Upper lobe of right lung (tissue), 1 donor: ENCODE measurements at places on chromosomes 3 and 15. TPM values are rescaled to one million over a fixed set of nuclear protein-coding genes. Genes with fewer than 3 reads are reported as not detected.

Gene HYKK
- 4.1 TPM for total RNA-seq

- DNase-seq, result no peak
Observed at GRCh38 chr3:88032245-88032644, 26.6 kb downstream of the CGGBP1 start.

- no peak for DNase-seq
Observed at GRCh38 chr3:104677932-104678331, 688.8 kb upstream of the ALCAM start.

DNA sequence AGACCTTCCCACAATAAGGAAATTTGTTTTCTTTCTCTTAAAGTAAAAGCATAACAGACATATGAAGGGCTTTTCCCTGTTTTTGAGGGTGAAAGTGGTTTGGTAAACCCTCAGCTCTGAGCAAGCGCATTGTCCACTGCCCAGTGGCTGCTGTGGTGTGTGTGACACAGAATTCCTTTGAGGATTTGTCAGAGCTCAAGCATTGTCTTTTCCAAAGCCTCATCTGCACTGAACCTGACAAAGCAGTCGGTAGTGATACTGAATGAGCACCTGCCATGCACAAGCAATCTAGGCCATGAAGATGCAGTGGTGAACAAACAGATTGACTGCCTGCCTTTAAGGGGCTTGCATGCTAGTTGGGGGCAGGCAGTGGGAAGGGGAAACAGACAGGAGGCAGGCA, 128.3 kb downstream of the PLCL2 start:
- DNase-seq, result no peak

- no peak for DNase-seq
Observed at GRCh38 chr3:185532901-185533300, 19.5 kb downstream of the LIPH start.

Gene CDC25A
- 0.90 TPM for total RNA-seq

- DNase-seq, result no peak
Observed at GRCh38 chr3:71533588-71533987, 49.9 kb downstream of the FOXP1 start.

DNA sequence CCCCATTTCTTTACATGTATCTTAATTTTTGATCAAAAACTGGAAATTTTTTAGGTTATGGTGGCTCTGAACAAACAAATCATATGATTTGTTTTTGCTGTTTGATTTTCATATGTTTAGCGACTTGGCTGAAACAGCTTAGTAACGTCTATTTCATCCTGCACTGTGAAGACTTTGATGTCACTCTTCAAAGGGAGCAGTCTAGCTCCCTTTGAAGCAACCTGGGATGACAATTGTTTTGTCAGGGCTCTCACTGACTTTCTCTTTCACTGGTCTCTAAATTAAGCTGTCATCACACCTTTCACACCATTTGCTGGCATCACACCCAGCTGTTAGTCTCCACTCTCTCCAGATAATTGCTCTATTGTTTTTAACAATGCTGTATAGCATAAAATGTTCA, 896.9 kb downstream of the IGSF11 start:
- no peak for DNase-seq

Gene TLR9
- 0.87 TPM for total RNA-seq

Gene MYLK
- 248 TPM for total RNA-seq

DNA sequence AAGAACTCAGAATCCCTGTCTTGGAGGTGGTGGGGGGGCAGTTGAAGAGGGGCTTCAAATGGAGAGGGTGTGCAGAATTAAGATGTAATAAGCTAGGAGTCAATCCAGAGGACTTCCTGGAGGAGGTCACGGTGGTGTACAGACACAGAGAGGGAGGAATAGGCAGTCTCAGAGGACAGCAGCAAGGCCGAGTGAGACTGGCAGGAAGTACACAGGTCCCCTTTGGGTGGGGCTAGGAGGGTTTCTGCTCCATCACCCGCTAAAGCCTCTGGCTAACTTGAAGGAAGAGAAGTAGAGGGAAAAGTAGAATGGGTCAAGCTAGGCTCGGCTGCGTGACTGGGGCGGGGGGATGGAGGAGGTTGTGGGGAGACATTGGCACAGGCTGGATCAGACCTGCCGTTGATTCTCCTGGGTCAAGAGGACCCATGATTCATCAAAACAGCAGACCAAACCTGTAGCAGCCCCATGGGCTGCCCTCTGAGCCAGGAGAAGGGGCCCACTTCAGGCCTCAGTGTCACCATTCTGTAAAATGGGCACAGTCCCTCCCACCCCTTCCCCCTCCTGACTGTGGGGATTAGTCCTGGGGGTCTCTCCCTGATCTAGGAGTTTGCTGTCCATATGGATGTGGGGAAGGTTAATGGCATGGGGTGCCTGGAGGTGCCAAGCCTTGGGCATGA, 16.9 kb downstream of the CSPG4 start:
- DNase-seq, result no peak

Gene SNTN
- not detected for total RNA-seq

GRCh38 chr3:47434849-47435248, 40.9 kb downstream of the SCAP start:
- no peak for DNase-seq

Gene TMCO5A
- total RNA-seq, result not detected

Gene ALDH1A2
- 27.3 TPM for total RNA-seq

DNA sequence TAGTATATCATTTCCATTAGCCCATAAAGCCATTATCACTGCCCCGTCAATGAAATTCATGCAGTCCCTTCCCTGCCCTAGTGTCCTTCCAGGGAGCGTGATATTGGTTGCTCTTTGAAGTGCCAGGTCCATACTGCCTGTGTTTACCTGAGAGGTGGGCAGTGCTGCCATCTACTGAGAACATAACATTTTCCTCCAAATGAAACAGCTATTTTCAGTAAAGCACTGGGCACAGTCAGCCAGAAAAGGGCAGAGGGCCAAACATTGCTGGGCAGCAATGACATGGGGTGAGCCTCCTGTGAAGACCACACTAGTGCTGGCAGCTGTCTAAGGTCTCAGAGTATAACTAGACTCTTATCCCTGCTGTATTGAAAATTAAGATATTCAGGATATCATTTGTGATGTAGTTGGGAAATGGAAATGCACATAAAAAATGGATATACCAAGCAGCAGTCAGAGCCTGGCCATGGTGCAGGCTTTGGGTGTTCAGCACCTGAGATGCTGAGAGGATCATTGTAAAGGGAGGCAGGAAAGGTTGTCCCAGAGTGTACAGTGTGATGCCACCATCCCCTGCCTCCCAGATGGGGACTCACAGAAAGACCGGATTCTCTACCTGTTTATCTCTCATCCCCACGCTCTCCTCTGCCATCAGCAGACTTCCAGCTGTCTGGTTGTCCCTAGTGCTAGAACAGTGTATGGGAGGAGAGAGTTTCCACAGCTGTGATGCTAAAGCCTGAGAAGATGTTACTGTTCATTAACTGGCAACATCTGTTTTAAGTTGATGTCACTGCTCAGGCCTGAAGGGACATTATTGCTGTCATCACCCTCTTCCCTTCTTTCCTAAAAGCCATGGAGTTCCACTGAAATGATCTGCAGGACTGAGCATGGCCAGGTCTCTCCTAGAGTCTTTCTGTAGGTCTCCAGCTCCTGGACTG, 108.8 kb downstream of the ARNT2 start:
- no peak for DNase-seq

Gene SH2D7
- not detected for total RNA-seq

Gene TPM1
- total RNA-seq, result 229 TPM

- DNase-seq, result no peak
Observed at GRCh38 chr3:112814266-112814665, 32.4 kb downstream of the CD200R1L start.

DNA sequence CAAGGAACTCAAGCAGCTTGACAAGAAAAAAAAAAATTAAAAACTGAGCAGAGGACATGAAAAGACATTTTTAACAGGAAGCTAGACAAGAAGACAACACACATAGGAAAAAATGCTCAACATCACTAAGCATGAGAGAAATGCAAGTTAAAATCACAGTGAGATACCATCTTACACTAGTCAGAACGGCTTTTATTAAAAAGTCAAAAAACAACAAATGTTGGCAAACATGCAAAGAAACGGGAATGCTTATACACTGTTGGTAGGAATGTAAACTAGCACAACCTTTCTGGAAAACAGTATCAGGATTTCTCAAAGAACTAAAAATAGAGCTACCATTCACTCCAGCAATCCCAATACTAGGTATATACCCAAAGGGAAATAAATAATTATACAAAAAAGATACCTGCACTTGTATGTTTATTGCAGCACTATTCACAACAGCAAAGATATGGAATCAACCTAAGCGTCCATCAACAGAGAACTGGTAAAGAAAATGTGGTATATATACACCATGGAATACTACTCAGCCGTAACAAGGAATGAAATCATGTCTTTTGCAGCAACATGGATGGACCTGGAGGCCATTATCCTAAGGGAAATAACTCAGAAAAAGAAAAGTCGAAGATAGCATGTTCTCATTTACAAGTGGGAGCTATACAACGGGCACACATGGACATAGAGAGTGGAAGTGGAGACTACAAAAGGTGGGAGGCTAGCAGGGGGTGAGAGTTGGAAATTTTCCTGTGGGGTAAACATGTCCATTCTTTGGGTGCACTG, 5.2 kb downstream of the GOLIM4 start:
- no peak for DNase-seq

DNA sequence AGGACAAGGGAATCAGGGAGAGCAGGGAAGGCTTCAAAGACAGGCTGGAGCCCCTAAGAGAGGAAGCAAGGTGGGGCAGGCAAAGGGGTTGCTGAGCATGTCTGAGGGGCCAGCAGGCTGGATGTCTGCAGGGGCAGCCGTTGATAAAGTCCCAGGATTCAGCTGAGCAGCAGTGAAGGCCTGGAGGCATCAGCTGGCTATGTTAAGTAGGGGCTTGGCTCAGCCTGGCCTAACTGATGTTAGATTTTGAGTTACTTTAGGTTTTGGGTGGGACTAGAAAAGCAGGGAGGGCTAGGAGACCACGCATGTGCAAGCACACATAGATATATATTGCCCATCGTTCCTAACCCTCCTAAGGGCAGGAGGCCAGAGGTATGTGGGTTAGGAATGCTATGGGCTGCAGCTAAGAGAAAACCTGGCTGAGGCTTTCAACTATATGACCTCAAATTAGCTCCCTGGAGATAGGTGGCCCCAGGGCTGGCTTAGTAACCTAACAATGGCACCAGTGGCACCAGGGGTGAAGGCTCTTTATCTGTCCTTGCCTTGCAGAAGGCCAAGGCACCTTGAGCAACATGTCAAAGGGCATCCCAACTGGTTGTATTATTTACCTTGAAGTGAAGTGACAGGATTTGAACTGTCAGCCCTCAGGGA, 331.5 kb upstream of the CTDSPL start:
- DNase-seq, result no peak

DNA sequence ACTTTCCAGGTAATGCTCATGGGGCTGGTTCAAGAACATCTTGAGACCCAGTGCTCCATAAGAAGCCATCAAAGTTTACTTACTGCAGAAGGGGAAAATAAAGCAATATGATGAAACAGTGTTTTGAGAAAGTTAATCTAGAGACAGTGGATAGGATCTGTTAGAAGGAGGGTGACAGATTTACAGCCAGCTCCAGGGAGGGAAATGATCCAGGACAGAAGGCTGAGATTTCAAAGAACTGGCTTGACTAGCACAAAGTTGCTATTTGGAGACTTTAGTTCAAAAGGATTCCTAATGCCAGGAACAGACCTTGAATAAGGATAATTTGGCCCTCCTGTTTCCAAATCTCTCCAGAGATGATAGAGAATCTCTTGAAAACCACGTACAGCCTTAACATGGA, 166.5 kb upstream of the NECTIN3 start:
- DNase-seq, result no peak

Gene RAD54L2
- total RNA-seq, result 27.9 TPM

- DNase-seq, result no peak
Observed at GRCh38 chr15:64092864-64093626, 593 bp downstream of the CIAO2A start.

DNA sequence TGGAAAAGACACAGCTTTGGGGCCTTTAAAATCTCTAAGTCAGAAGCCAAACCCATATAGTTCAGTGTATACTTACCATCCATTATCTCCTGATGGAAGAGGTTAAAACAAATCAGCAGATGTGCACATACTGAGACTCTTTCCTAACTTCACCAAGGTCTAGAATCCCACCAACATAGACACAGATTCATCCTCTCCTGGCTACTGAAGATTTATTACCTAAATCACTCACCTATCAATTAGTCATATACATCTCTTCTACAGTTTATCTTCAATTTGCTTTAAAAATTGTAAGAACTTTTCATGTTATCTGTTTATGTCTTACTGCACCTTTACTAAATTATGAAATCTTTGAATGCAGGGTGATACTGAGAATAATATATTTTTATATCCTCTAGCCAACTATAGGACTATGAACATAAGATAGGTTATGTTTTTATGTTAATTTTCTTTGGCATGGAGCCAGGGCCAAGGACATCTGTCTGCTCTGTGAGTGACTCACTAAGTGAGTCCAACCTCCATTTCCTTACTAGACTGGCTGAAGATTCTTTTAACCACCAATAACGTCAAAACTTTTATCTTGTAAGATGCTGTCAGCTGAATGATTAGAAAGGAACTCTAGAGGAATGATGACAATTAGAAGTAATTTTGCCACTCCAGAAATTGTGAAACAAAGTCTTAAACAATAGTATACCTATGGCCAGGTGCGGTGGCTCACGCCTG, 397.6 kb downstream of the FOXP1 start:
- DNase-seq, result no peak

Gene FEZF2
- not detected for total RNA-seq

DNA sequence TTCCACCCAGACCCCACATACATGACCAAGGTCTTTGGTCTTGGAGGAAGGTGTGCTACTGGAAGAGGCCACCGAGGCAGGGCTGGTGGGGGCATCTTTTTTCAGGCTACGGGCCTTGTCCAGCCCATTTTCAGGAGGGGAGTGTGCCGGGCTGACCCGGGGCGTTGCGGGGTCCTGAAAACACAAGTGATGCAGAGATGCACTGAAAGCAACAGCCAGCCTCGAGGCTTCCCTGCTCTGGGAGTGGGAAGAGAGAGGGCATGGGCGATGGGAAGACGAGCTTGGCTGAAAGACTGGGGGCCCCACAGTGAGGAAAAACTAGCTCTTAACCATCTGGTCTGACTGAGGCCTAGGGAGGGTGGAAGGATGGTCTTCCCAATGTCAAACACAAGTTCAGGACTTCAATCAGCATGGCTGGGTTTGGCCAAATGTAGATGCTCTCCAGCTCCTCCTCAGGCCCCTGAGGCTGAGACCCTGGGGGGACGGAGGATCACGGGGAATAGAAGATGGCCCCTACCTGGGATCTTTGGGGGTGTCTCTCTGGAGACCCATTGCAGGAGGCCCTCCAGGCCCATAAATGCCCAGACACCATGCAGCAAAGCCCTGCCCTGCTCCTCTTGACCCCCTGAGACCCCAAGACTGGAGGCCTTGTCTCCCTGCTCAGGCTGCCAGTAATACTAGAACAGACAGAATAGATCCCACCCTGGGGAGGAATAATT, 38.9 kb downstream of the TLE3 start:
- DNase-seq, result no peak

- DNase-seq, result no peak
Observed at GRCh38 chr3:56870436-56870835, 68.7 kb upstream of the ARHGEF3 start.

Gene MKRN2OS
- not detected for total RNA-seq

GRCh38 chr3:102124282-102124681, 275.0 kb downstream of the NFKBIZ start:
- DNase-seq, result no peak

Gene CLDN16
- total RNA-seq, result 0.14 TPM

- no peak for DNase-seq
Observed at GRCh38 chr3:166270429-166270828, 433.2 kb upstream of the BCHE start.

Gene SHF
- 7.1 TPM for total RNA-seq

- DNase-seq, result peak; percentile 62
Observed at GRCh38 chr3:13280811-13281506, 139.2 kb downstream of the NUP210 start.
